ENCODE measurements at places on chromosomes 2 and 18.
A peak's percentile ranks its signal among the peaks of the same experiment; 100 is the strongest.

DNA sequence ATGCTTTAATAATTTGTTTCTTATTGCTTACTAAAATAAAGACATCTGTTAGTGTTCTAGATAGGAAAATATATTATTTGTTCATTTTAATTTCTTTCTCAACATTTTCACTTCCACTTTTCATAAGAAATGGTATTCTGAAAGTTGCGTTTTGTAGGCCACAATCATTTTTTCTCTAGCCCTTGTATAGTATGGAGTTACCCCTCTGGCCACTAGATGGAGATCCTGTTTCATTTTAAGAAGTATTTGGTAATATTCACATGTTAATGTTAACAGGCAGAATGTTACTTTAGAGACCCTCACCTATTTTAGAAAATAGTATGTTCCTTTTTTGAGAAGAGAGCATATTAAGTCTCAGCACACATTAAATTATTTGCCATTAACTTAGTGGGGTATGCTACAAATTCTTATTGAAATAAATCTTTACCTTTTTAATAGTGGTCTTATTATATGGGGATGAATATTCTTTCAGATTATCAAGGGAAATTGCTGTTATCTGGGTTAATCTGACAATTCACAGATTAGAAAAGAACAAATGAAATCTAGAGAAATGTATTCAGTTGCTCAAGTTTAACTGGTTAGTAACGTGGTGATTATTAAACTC lies 73.9 kb upstream of the TTC27 start:
- DNase-seq = peak; percentile 62

GRCh38 chr2:69253611-69254301 lies 133.3 kb downstream of the GFPT1 start:
- no peak for DNase-seq

GRCh38 chr2:40329739-40330030 lies 122.2 kb downstream of the SLC8A1 start:
- DNase-seq = no peak

GRCh38 chr2:199958014-199958413 lies 2.6 kb downstream of the MAIP1 start:
- DNase-seq = no peak

DNA sequence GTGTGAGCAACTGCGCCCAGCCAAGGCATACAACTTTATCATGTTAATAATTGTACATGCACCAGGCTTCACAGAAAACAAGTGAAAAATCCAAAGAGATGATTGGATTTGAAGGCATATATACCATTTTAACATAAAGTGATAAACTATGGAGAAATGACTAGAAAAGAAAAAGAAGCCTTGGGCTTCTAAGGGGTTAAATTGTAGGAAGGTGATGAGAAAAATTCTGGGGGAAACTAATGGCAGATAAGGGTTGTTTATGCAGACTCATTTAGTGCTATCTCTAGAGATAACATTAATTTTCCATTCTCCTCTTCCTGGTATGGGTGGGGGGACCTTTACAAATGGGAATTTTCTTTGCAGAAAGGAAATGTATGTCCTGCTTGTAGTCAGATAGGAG lies 154.0 kb downstream of the TMEM17 start:
- no peak for DNase-seq

DNA sequence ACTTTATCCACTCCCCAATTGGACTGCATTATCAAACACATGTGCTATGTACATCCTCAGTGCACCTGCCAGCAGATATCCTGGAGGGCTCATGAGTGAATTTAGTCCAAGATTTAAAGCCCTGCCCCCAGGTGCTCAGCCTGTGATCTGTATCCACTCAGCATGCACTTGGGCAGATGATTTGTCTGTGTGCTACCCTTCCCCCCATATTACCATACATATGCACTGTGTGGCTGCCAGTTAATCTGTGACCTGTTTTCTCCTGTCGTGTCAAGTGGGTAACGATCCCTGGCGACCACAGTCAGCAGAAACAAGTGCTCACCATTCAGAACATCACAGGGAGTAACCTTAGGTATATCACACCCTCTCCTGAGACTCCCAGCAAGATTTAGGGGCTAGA lies 10.2 kb downstream of the NAGK start:
- no peak for DNase-seq

GRCh38 chr18:55910296-55910695 lies 322.3 kb upstream of the TCF4 start:
- no peak for DNase-seq
